HFFc6 (cell line): ENCODE measurements at places on chromosomes 7 and 10.

DNA sequence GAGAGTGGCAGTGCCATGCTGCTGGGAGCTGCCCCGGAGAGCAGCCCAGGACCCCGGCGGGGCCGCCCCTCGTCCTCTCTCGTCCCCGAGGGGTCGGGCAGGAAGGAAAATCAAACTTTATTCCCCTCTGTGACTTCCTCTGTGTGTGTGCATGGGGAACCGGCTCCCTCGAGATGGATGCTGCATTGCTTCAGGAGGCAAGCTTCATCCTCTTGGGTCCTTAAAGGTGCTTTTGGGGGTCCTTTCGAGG, 726 bp downstream of the MCU start:
- DNase-seq = no peak
- peak overlapping the region; percentile 93 for H3K4me3 ChIP-seq
- H3K4me1 ChIP-seq = peaks cover 62% of the 10 kb centered on the region
- no peaks in the 10 kb centered on the region; the same call in 1 of the 2 replicates for H3K27me3 ChIP-seq
- no peaks in the 10 kb centered on the region for H3K36me3 ChIP-seq
- peak overlapping the region; percentile 49 for H3K27ac ChIP-seq

GRCh38 chr10:6014241-6014761, 37.0 kb upstream of the IL15RA start:
- no peak overlapping the region for H3K27ac ChIP-seq
- H3K4me3 ChIP-seq = no peak overlapping the region
- H3K27me3 ChIP-seq = peaks cover 22% of the 10 kb centered on the region
- no peaks in the 10 kb centered on the region for H3K36me3 ChIP-seq
- peak; percentile 27 for DNase-seq

GRCh38 chr7:124429923-124430322, 335.7 kb downstream of the GPR37 start:
- DNase-seq = no peak
- no peaks in the 10 kb centered on the region; the same call in 1 of the 2 replicates for H3K36me3 ChIP-seq
- H3K4me3 ChIP-seq = no peak overlapping the region
- no peak overlapping the region for H3K27ac ChIP-seq
- H3K27me3 ChIP-seq = no peaks in the 10 kb centered on the region
- no peaks in the 10 kb centered on the region for H3K4me1 ChIP-seq

DNA sequence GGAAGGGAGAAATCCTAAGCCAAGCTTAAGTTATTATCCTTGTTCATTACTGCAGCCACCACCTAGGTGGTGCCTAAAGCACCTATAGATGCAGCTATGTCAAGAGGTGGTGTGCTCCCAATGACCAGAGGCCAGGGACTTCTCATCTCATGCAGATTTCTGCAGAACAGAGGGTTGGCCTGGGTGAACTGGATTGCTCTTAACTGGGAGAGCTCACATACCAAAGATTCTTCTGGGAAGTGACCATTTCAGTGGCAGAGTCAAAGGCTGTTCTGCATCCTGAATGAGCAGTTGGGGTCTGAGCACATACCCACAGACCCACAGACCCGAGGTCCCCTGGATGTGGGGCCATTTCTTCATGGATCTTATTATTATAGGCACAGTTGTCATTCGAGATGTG, 2.1 kb upstream of the CRHR2 start:
- no peak overlapping the region for H3K4me3 ChIP-seq
- 0 out of 2 replicates have a peak, but pooled peaks cover 5% of the 10 kb centered on the region for H3K4me1 ChIP-seq
- H3K27me3 ChIP-seq = peaks cover 47% of the 10 kb centered on the region

DNA sequence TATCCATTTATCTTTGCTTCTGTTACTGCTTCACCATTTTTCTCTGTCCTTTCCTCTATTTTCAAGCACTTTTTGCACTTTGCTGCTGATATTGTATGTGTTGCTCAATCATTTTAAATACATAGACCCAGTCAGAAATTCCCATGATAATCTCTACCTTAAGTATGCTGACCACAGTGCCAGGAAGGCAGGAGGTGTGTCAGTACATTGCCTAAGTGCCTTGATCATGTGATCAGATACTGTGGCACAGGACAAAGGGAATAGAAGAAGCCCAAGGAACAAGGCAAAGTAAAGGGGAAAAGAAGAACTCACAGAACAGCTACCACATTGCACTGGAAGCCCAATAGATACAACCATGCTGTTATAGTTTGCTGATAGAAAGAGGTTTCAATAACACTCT, 53.7 kb upstream of the CD36 start:
- H3K27me3 ChIP-seq = no peaks in the 10 kb centered on the region; the same call in 1 of the 2 replicates
- DNase-seq = no peak
- no peaks in the 10 kb centered on the region for H3K36me3 ChIP-seq

- H3K4me3 ChIP-seq = no peak overlapping the region
- H3K36me3 ChIP-seq = no peaks in the 10 kb centered on the region
Observed at GRCh38 chr7:97200018-97200417, 82.5 kb downstream of the SDHAF3 start.

- no peak overlapping the region for H3K27ac ChIP-seq
- H3K27me3 ChIP-seq = no peaks in the 10 kb centered on the region; the same call in 1 of the 2 replicates
- no peak overlapping the region for H3K4me3 ChIP-seq
Observed at GRCh38 chr7:129993275-129993674, 40.5 kb upstream of the UBE2H start.

- H3K4me3 ChIP-seq = no peak overlapping the region
- H3K27ac ChIP-seq = no peak overlapping the region
- H3K4me1 ChIP-seq = no peaks in the 10 kb centered on the region
- H3K27me3 ChIP-seq = peaks cover 19% of the 10 kb centered on the region
- no peaks in the 10 kb centered on the region for H3K36me3 ChIP-seq
- DNase-seq = no peak
Observed at GRCh38 chr7:151380199-151381097, 29.4 kb downstream of the WDR86 start.

- peak overlapping the region; percentile 51 for H3K4me3 ChIP-seq
- H3K27me3 ChIP-seq = peaks cover 3% of the 10 kb centered on the region
- no peaks in the 10 kb centered on the region for H3K36me3 ChIP-seq
- H3K27ac ChIP-seq = peak overlapping the region; percentile 76
- peaks cover 36% of the 10 kb centered on the region for H3K4me1 ChIP-seq
Observed at GRCh38 chr7:2687338-2687869, 598 bp upstream of the AMZ1 start.

DNA sequence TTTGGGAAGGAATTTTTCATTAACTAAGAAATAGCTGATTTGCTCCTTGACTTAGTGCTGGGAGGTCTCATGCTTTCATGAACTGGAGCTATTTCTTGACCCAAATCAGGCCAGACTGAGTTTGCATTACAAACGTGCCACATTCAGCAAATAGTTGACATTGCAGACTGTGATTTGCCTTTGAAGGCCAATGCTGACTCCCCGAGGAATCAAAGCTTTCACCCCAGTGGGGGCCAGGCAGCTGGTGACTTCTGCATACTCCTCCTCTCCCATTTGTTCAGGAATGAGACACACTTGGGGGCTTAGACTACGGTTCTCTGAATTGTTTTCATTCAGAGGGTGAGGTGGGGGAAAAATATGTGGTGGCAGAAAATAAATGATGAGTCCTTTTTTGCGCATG, 111.0 kb upstream of the JAZF1 start:
- DNase-seq = no peak
- H3K36me3 ChIP-seq = no peaks in the 10 kb centered on the region
- no peak overlapping the region for H3K4me3 ChIP-seq
- no peak overlapping the region for H3K27ac ChIP-seq
- H3K4me1 ChIP-seq = no peaks in the 10 kb centered on the region

DNA sequence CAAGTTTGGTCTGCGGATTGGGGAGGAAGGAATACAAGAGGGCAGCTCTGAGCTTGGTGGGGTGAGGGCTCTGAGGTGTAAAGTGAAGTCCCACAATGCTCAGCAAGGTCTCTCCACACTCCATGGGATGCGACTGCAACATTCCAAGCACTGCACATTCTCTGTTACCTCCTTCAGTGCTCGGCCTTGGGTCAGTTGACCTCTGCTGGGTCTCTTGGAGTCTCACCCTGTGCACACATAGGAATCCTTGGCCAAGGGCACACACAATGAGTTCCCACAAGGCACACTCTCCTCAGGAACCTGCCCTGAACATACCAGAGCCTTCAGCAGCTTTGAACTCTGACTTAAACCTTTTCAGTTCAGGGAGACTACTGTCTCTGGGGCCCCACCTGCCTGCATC, 2.4 kb upstream of the WDFY4 start:
- no peak overlapping the region for H3K4me3 ChIP-seq
- no peak for DNase-seq
- peaks cover 4% of the 10 kb centered on the region for H3K36me3 ChIP-seq
- peaks cover 31% of the 10 kb centered on the region for H3K27me3 ChIP-seq
- no peaks in the 10 kb centered on the region for H3K4me1 ChIP-seq

GRCh38 chr7:121178869-121179497, 149.8 kb upstream of the WNT16 start:
- H3K4me1 ChIP-seq = peaks cover 42% of the 10 kb centered on the region
- H3K36me3 ChIP-seq = peaks cover 16% of the 10 kb centered on the region
- no peak overlapping the region for H3K27ac ChIP-seq
- no peak for DNase-seq
- H3K27me3 ChIP-seq = no peaks in the 10 kb centered on the region

DNA sequence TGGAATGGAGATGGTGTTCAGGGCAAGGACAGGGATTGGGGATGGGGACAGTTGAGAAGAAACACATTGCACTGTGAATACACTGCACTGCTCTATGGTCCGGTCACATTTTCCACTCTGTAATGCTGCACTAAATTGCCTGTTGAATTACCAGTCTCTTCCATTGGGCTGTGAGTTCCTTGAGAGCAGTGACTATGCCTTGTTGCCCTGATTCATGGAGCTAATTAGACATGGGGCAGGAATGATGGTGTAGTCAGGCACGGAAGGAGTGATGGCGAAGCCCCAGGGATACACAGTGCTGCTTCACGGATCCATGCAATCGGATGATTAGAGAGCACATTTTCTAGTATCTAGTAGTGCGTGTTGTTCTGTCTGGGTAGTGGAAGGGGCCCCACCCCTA, 25.4 kb upstream of the GPAM start:
- H3K36me3 ChIP-seq = no peaks in the 10 kb centered on the region
- peak; percentile 78 for DNase-seq
- H3K27ac ChIP-seq = peak overlapping the region; percentile 70
- H3K4me1 ChIP-seq = peaks cover 40% of the 10 kb centered on the region
- H3K4me3 ChIP-seq = peak overlapping the region; percentile 35

DNA sequence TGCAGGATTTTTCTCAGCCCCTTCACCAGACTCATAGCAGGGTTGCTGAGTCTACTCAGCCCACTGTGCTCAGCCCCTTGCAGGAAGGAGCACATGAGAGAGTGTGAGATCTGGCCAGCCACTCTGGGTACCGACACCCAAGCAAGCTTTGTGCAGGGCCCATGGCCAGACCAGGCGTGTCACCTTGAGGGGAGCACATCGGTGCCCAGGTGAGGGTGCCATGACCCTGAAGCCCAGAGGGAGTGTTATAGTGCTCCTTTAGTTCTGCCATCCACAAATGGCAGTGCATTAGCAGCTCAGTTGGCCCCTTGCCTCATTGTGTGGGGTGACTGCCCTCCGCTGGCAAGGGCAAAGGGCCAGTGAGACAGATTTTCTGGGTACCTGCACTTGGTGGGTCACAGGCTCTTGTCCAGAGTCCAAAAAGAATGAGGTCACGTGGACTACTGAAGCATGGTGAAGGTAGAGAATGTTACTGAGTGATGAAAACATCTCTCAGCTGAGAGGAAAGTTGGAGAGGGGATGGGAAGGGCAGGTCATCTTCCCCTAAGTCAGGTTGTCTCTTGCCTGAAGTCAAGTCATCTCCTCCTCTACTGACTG, 181.8 kb downstream of the MACC1 start:
- H3K4me3 ChIP-seq = no peak overlapping the region
- no peak overlapping the region for H3K27ac ChIP-seq
- no peaks in the 10 kb centered on the region for H3K27me3 ChIP-seq
- DNase-seq = no peak
- H3K4me1 ChIP-seq = peaks cover 6% of the 10 kb centered on the region; the same call in 1 of the 2 replicates

DNA sequence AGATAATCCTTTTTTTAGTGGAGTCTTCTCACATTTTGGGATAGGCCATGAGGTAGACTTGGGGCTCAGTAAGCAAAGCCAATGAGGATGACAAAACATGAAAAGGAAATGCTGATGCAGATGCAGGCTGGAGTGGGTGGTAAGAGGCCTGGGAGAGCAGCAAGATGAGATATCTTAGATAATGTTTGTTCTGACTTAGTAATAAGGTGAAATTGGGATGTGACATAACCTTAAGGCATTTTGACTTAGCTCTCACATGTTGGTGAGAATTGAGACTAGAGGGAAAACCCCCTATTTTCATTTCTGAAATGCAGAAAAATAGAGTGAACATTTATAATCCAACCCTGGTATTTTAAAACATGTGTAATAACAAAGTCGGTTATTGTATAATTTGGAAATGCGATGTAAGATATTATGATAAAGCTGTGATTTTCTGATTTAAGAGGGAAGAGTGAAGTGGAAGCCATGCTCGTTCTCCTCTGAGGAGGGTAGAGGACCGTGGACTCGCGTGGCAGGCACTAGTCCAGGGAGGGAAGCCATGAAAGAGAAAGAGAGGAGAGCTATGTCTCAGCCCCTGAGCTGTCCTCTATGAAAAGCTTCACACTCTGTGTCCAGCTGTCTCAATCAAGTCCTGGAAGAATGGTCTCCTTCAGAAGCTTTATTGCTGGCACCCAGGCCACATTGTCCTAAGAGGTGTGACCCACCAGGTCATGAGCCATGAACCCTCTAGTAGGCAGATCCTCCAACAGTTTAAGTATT, 57.3 kb downstream of the ST7 start:
- no peak for DNase-seq
- no peak overlapping the region for H3K4me3 ChIP-seq
- H3K36me3 ChIP-seq = no peaks in the 10 kb centered on the region
- H3K4me1 ChIP-seq = peaks cover 39% of the 10 kb centered on the region

GRCh38 chr10:22958338-22958737, 30.5 kb downstream of the ARMC3 start:
- DNase-seq = peak; percentile 3
- peaks cover 4% of the 10 kb centered on the region; the same call in 1 of the 2 replicates for H3K27me3 ChIP-seq
- no peak overlapping the region for H3K4me3 ChIP-seq
- H3K36me3 ChIP-seq = no peaks in the 10 kb centered on the region
- no peak overlapping the region for H3K27ac ChIP-seq

- no peaks in the 10 kb centered on the region for H3K36me3 ChIP-seq
- no peak overlapping the region for H3K27ac ChIP-seq
- no peaks in the 10 kb centered on the region; the same call in none of the 2 replicates for H3K27me3 ChIP-seq
- H3K4me1 ChIP-seq = no peaks in the 10 kb centered on the region
- DNase-seq = no peak
Observed at GRCh38 chr10:76990561-76990960, 647.0 kb downstream of the KCNMA1 start.

- peaks cover 22% of the 10 kb centered on the region for H3K36me3 ChIP-seq
- peak overlapping the region; percentile 19; the same call in 1 of the 2 replicates for H3K27ac ChIP-seq
- peaks cover 59% of the 10 kb centered on the region for H3K4me1 ChIP-seq
- no peak for DNase-seq
Observed at GRCh38 chr7:44988701-44989100, 9.9 kb upstream of the MYO1G start.

GRCh38 chr7:115782696-115783490, 247.7 kb downstream of the TFEC start:
- peaks cover 2% of the 10 kb centered on the region for H3K27me3 ChIP-seq
- no peak overlapping the region for H3K27ac ChIP-seq
- no peak overlapping the region for H3K4me3 ChIP-seq
- no peak for DNase-seq
